Fibroblast of lung (primary cell): ENCODE measurements at places on chromosomes 11 and 22.
A peak's percentile ranks its signal among the peaks of the same experiment; 100 is the strongest.

DNA sequence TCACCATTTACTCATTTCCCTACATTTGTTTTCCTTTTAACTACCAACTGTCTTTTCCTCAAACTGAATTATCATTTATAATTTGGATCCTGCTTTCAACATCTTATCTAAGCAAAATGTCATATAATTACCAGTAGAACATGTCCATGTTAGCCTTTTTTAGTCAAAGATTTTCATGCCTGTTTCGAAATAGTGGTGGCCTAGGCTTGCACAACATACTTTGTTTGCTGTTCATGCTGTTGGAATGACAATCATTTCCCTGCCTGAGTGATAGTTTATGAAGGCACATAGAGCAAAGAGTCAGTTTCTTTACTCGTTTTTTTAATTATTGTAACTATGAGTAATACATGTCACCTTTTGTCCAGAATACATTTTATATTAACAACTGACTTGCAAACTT, 144.3 kb upstream of the ANO3 start:
- peak; percentile 70 for DNase-seq

DNA sequence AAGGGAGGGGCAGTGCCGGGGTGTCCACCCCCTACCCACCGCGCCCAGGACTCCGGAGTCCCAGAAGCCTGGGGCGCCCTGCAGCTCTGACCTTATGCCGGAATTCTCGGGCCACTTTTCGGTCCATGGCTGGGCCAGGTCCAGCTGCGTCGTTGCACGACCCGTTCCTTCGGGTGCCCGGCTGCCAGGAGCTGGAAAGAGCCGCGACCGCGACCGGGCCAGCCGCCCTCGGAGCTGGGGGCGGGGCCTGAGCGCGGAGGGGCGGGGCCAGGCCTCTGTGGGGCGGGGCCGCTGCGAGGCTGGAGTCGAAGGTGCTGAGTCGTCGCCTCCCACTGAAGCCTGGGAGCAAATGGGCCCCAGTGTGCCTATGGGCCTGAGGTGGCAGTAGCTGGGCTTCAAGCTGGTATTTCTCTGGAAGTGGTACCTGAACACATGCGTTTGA, at the start of gene USH1C:
USH1C (minus strand) TSS at position 236 of the 442 bp plus-strand sequence; CDS start at position 127, 109 bp downstream.
- DNase-seq: no peak

GRCh38 chr11:69409812-69410645, 71.4 kb upstream of the LINC01488 start:
- DNase-seq: no peak

GRCh38 chr22:31951194-31952093, 7.1 kb downstream of the YWHAH start:
- no peak for DNase-seq

- DNase-seq: no peak
Measured at GRCh38 chr22:42720263-42721044, at the start of gene A4GALT. TSS of gene A4GALT (minus strand) at chr22:42720870. CDS start at chr22:42693951, 26,919 bp downstream.

DNA sequence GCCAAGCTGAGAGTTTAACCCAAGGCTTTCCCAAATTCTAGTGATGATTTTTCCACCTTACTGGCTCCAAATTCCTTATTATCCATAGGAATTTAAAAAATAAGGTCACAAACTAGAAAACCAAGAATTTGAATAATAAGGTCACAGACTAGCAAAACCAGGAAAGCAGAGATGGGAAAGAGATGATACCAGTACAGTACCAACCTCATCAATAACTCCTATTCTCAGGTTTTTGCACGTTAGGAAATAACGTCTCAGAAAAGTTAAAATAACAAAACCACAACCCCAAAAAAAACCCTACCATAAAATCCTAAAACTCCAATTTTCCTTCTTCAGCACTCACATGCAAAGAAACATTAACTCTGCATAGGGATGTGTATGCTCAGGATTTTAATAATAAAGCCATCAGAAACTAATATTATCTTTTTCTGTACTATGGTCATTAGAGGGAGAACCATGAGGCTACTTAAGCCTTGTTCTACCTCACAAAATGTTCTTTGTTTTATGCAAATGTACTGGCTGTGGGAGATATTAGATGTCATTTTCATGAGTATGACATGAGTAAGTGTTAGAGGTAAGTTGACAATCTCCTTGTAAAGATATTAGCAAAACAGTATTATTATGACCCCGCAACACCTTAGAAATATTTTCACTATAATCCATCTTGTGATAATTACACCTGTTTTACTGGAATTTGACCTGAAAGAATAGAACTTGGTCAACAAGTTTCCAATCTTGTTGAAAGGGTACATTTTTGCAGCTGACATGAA, 16.1 kb upstream of the EED start:
- DNase-seq: no peak

DNA sequence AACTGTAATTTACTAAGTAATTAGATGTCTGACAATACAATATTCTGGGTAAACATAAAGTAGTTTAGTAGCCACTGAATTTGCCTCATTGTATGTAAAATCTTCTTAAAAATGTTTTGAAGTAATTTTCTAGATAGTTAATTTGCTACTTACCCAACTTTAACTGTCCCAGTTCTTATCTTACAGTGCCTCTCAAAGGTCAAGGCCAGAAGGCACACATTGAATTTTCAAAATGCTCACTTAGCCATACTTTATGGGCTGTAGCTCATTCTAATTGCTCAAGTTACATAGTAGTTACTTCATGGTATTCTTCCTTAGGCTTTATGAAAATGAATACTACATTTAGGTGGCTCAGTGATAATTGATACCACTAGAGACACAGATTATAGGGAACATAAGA, 666.6 kb downstream of the CNTN5 start:
- no peak for DNase-seq

DNA sequence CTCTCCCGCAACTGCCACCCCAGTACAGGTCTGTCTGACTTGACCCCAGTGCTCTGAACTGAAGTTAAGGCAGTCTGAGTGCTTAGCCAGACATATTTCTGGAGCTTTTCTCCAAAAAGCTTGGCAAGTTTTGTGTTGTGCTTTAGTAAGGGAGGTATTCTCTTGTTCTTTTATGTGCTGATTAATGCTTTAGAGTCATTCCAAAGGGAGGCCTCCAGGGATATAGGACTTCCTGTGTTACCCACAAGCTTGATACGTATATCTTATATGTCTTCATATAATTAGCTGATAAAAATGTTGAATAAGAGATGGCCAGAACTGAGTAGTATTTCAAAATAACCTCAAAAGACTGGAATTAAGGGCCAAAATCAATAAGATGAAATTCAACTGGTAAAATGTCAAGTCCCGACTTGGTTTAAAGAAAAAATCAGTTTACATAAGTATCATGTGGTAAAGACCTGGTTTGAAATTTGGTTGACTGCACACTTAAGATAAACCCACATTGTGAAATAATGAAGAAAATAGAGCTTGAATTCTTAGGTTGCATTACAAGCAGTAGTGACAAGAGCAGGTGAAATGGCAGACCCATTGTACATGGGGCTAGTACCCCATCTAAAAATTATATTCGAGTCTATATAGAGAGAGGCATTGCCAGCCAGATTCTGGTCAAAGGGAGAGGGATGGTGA, 226.9 kb downstream of the SNX19 start:
- peak; percentile 73 for DNase-seq

- no peak for DNase-seq
Measured at GRCh38 chr11:108508653-108509593, 10.7 kb upstream of the POGLUT3 start.

DNA sequence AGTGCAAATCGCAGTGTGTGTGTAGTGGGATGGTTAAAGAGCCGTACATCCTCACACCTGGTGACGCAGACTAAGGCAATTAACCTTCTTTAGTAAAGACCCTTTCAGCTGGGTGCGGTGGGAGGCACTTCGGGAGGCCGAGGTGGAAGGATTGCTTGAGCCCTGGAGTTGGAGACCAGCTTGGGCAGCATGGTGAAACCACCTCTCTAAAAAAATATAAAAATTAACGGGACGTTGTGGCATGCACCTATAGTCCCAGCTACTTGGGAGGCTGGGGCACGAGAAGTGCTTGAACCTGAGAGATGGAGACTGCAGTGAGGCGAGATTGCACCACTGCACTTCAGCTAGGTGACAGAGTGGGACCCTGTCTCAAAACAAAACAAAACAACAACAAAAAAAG, 31.5 kb downstream of the ZBTB16 start:
- DNase-seq: no peak

DNA sequence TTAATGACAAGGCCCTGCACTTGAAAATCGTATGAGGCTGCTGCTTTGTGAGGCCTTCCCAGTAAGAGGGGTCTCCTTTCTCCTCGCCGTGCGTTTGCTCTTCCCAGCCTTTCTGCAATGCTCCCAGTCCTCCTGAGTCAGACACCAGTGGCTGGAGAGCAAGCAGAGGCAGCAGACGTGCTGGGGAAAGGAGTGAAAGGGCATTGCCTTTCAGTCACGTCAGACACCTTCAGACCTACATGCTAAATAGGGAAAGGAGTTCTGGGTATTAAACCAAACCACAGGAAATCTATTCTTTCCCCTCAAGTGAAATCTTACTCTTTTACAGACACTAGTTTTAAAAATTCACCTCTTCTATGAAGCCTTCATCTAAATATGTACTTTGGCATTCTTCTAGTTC, 274.8 kb downstream of the NTM start:
- no peak for DNase-seq

GRCh38 chr11:20014067-20014402, 146.2 kb downstream of the DBX1 start:
- DNase-seq: no peak

DNA sequence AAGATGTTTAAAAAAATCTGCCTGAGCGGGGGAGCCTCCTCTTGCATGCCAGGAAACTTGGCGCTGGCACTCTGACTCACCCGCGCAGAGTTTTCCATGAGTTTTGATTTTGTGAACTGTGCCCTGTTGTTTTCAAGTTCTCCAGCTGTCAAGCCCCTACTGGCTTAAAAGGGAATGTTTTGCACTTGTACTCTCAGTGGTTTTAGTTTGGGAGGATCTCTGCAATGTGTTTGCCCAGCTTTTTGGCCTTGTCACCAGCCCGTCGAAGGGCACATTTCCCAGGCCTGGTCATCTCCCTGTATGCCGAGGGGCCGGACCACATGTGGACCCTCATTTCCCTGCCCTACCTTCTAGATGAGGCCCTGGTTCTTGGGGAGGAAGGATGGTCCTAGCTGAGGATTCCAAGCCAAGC, 12.2 kb downstream of the MRGPRF start:
- peak; percentile 84 for DNase-seq

GRCh38 chr11:107999759-108000455, 8.8 kb upstream of the CUL5 start:
- peak; percentile 37 for DNase-seq

GRCh38 chr11:379205-380094, 10.2 kb downstream of the B4GALNT4 start:
- no peak for DNase-seq

DNA sequence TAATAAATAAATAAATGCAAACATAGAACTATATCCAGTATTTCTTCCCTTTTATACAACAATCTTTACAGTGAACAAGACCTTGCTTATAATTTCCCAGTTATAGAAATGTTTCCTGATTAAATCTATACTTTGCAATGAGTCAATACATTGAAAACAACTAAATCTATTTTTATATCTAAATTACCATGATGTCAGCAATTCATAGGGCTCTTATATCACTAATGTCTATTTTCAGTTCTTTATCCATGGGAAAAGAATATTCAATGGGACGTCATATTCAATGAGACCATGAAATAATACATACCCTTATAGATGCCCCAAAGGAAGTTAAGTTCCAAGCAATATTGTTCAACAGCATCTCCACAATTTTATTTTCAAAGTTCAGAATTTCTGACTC, 359.9 kb downstream of the CASP12 start:
- no peak for DNase-seq

GRCh38 chr11:72015511-72016061, 16.9 kb downstream of the IL18BP start:
- DNase-seq: peak; percentile 29

- DNase-seq: no peak
Measured at GRCh38 chr11:47399860-47400767, 8.3 kb upstream of the SLC39A13 start.

DNA sequence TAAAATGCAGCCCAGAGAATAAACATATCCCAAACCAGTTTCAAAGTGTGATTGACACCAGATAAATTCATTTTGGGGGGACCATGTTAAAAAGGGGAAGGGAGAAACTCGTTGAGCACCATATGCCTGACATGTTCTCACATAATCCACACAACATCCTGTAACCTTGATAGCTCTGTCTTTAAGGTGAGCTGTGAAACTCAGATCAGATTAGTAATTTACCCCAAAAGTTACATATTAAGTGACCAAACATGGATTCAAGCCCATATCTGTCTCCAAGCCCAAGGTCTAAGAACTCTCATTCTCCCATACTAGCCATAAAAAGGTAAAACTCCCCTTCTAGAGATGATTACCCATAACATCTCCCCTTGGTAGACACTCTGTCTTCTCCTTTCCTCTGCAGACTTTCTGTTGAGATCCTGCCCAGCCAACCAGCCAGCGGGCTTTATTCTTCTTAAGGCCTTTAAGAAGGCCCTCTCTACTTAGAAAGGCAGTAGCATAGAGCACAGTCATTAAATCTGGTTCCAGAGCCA, 150.7 kb downstream of the CCDC34 start:
- no peak for DNase-seq

GRCh38 chr22:25346859-25347751, 127.7 kb downstream of the CRYBB2 start:
- no peak for DNase-seq

DNA sequence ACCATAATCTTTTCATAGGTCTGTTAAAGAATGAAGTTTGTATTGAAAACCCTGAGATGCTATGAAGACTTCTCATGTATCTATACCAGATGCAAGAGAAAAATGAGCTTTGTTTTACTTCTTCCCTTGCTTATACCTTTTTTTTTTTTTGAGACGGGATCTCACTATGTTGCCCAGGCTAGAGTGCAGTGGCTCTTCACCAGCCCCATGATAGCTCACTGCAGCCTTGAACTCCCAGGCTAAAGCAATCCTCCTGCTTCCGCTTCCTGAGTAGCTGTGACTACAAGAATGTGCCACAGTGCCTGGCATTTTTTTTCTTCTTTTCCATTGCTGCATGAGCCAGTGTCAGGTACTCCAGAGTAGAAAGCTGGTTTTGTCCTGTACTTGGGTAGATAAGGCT, 10.8 kb downstream of the CEP295 start:
- no peak for DNase-seq

DNA sequence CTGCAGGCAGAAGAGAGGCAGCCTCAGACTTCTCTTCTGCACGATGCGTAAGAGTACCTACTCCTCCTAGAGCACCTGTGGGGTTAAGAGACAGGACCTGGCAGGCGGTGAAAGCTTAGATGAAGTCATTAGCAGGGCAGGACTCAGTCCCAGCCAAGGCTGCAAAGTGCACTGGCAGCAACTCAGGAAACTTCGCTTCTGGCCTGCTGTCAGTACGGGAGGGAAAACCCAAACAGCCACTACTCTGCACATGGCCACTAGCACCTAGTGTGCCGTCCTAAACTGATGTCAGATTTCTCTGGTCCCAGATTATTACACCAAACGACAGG, 8.8 kb upstream of the KLHL35 start:
- DNase-seq: no peak

- DNase-seq: no peak
Measured at GRCh38 chr22:23012081-23012622, 58.2 kb upstream of the GNAZ start.
